ENCODE measurements at places on chromosomes 13 and 19.

- DNase-seq: no peak
These were observed 18.9 kb upstream of the ONECUT3 start for GRCh38 chr19:1734321-1734966.

DNA sequence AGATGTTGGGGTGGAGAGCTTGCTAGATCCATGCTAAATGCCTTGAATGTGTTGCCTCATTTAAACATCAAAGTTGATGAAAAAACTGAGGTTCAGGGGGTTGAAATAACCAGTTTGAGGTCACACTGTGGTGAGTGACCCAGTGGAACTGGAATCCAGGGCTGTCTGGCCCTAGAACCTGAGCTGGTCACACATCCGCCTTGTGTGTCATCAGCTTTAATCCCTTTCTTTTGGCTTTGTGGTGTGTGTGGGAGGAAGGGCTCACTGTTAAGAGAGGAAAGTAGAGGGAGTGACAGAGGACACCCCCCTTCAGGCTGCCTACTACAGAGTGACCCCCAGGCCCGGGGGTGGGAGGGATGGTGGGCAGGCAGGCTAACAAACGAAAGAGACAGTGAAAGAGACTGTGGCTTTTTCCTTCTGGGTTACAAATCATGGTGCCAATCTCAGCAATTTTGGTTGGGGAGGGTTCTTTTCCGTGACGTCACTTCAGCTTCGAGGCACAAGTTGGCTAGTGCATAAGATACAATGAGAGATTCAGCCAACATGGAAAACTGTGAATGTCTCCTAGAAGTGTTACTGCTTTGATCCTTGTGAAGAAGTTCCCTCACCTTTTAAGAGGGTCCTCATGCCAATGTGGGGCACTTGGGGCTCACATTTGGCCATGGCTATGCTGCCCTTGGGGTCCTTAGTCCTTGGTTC lies 164.9 kb downstream of the DLEU7 start:
- no peak for DNase-seq

DNA sequence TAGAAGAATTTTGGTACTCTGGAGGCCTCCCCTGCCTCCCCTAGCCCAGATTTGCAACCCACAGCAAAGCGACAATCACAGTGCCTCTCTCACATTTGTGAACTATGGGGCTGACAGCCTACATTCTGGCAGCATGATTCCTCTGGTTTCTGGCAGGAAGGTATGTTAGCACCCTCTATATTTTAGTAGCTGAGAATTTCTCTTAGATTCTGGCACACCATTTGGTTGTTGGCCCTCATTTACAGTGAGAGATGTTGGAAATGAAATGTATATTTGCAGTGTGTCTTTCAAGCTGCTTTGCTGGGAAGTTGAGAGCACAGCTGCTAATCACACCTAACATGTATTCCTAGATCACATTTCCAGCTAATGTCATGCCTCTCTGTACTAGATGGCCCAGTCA lies 735.0 kb downstream of the FGF9 start:
- DNase-seq: no peak

GRCh38 chr19:977058-977464 lies 7.1 kb upstream of the WDR18 start:
- DNase-seq: no peak

- peak; percentile 62 for DNase-seq
These were observed 858 bp upstream of the USP12 start for GRCh38 chr13:27172495-27172842.

DNA sequence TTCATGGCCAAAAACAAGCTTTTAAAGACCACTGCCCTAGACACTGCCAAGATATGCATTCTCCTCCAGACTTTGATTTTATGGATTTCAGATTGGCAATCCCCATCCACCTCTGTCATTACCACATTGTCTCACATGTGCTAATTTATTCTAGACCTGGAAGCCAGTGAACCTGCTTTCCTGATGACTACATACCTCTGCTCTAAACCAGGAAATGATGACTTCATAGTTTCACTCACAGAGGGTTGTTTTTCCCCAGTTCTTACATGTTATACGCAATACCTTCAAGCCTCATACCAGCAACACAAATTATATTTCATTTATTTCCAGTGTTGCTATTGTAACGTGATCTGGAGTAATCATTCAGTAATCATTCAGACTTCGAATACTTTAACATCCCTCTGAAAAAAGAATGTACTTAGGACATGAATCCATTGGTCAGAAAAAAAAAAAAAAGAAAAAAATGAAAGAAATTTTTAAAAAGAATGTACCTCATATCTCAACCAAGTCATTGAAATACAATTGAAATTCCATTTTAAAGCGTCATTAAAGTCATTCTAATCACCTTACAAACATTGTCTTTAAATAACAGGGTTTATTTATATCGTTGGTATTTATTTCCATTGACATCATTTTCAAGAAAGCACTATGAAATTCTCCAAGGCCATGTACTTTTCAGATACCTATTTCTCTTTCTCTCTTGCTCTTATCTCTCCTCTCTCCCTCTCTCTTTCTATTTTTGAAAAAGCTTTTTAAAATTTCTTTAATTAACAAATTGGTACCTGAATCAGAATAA lies 33.4 kb upstream of the KLF5 start:
- no peak for DNase-seq

DNA sequence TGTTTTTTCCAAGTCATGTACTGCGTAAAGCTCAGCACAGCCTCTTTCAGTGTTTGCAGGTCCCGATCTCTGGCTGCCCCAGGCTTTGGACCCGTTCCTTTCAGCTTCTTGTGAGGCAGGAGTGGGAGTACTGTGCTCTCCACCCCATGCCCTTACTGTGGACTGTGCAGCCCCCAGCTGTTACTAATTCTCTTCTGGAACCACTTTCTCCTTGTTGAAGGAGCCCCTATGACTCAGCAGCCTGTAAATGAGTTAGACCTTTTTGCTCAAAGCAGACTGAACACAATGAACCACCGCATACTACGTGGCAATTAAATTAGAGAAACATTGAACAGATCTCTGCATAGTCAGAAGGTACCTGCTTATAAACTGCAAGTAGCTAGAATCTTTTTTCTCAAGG lies 39.0 kb downstream of the SERTM1 start:
- no peak for DNase-seq

GRCh38 chr13:76741624-76742023 lies 144.6 kb downstream of the KCTD12 start:
- no peak for DNase-seq

DNA sequence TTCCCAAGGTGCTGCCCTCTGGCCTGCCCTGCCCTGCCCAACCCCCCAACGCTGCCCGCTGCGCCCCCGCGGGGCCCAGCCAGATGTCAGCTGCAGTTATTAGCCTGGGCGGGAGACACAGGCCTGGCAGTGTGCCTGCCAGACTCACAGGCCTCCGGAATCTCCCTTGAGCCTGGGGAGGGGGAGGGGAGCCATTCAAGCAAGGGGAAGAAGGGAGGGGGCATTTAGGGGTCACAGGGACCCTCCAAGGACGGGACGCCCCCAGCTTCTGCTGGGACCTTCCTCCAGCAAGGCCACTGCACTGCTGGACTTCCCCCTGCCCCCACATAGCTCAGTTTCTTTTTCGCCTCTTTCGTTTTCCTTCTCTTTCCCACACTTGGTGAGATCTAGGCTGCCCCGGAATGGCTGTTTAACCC lies 2.6 kb upstream of the JUNB start:
- DNase-seq: peak; percentile 78

GRCh38 chr19:33290956-33291622 lies 11.2 kb downstream of the CEBPA start:
- no peak for DNase-seq

DNA sequence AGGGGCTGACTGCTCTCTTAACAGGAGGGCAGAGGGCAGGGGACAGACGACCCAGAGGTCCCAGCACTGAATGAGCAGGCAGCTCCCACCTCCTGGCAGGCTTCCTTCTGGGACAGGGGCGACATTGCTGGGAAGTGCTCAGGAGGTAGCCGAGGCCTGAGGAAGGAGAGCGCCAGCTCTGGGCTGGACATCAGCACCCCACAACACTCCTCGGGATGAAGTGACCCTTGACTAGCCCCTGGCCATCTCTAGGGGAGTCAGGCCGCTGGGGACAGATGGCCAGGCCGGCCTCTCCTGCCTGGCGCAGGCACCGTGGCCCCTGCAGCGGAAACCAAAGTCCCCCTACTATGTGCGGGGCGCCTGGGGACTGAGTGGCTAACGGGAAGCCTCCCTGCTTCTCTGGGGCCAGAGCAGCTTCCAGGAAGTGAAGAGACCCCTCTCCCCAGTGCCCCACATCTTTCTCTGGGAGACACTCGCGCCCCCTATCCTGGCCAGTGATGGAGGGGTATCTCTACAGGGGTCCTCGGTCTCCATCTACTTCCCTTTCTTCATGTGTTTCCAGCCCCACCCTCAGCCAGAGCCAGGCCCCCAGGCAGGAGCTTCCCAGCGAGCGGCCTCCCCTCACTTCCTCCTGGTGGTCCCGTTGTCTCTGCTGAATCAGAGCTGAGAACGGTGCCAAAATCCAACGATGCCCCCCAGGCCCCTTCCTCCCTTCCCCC lies 10.1 kb downstream of the PRR36 start:
- DNase-seq: no peak

DNA sequence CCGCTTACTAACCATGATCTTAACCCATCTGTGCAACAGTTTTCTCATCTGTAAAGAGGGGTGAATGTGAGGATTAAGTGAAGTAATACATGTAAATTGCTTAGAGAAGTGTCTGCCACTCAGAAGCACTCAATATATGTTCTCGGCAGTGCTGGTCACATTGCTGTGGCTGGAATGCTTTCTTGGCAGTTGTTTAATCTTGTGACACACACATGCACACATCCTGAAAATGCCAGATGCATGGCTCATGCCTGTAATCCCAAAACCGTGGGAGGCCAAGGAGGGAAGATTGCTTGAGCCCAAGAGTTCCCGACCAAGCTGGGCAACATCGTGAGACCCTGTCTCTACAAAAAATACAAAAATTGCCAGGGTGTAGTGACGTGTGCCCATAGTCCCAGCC lies 4.9 kb upstream of the DMKN start:
- no peak for DNase-seq

- no peak for DNase-seq
These were observed 28.0 kb downstream of the SIAH3 start for GRCh38 chr13:45823583-45823982.

DNA sequence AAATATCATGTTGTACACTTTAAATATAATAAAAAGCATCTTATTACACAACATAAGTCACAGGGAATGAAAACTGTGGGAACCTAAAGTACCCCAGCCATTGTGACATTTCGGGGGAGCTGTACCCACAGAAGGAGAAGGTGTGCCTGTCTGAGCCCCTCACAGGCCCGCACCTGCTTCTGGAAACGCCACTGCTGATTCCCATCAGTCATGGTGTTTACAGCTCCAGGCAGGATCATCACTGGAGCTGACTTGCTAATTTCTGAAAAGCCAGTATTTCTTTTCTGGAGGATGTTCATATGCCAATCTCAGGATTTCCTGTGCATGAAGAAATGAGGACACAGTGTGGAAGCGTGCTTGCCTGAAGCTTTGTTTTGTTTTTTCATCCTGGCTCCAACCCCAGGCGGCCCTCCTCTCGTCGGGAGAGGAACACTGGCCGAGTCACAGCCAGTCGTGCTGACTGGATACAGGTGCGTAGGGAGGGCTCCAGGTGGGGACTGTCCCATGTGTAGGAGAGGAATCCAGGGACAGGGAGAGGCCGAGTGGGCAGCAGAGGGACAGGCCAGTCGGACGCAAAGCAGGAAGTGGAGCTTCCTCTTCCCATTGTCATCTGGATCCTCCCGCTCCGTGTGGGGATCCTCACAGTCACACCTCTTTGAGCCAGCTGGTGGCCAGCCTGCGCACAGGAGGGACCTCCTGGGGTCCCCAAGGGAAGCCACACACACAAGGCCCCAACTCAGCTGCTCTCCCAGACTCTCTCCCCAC lies 4.2 kb upstream of the ATP12A start:
- no peak for DNase-seq

- no peak for DNase-seq
These were observed 5.6 kb downstream of the LIPE start for GRCh38 chr19:42421591-42422031.

DNA sequence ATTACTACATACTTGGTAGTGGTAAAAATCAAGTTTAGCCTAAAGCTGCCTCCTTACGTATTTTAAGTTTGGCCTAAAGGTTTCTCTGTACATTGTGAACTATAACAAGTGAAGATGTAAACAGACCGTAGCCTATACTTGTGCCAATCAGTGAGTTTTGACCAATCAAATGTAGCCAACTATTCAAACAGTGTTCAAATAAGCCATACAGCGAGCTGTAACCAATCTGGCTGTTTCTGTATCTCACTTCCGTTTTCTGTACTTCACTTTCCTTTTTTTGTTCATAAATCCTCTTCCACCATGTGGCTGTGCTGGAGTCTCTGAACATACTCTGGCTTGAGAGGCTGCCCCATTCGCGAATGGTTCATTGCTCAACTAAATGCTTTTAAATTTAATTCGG lies 2504.6 kb downstream of the PCDH9 start:
- DNase-seq: peak; percentile 5

GRCh38 chr19:35644987-35645679 lies 3.0 kb upstream of the COX6B1 start:
- DNase-seq: peak; percentile 67

- DNase-seq: no peak
These were observed 2557.4 kb downstream of the PCDH9 start for GRCh38 chr13:64672751-64673150.

DNA sequence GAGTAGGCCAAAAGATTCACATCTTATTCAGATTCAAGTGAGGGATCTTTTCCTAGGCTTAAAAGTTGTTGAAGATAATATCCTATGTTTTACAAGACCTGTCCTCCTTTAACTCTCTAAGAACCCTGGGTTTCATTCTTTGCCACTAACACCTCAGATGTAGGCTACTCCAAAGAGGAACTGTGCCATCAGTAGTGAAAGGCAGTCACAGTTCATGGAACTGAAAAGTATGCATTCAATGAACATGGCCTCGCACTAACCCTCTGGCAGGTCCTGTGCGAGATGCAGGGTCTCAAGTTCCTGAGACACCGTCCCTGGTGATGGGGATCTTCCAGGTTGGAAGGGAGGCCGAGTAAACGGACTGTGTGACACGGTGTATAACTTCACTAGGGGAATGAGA lies 4.3 kb downstream of the LGALS14 start:
- no peak for DNase-seq

- peak; percentile 70 for DNase-seq
These were observed 29.3 kb upstream of the NANOS3 start for GRCh38 chr19:13847407-13848339.

DNA sequence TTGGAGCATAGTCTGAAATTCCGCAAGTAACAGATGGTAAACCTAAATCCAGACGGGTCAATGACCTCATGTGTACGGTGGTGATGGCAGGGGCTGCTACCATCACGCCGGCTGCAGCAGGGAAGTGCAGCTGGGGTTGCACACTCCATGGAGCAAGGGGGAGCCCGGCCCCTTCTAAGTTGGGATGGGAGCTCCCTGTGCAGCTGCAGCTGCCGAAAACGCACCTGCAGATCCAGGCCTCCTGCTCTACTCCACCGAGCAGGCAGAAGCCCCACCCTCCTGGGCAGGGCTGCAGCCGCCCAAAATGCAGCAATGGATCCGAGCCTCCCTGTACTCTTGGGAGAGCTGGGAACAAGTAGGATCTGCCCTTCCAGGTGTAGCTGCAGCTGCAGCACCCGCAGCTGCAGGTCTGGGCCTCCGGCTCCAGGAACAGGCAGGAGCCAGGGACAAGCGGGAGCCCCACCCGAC lies 25.5 kb downstream of the KBTBD6 start:
- no peak for DNase-seq

GRCh38 chr19:46189971-46190888 lies 39.3 kb upstream of the IGFL1 start:
- no peak for DNase-seq

GRCh38 chr19:57807541-57807940 lies 7.2 kb downstream of the ZNF552 start:
- no peak for DNase-seq

All from NAMALWA (cell line).